ENCODE measurements at places on chromosomes 11 and 22. TPM values are rescaled to one million over a fixed set of nuclear protein-coding genes. Genes with fewer than 3 reads are reported as not detected.

DNA sequence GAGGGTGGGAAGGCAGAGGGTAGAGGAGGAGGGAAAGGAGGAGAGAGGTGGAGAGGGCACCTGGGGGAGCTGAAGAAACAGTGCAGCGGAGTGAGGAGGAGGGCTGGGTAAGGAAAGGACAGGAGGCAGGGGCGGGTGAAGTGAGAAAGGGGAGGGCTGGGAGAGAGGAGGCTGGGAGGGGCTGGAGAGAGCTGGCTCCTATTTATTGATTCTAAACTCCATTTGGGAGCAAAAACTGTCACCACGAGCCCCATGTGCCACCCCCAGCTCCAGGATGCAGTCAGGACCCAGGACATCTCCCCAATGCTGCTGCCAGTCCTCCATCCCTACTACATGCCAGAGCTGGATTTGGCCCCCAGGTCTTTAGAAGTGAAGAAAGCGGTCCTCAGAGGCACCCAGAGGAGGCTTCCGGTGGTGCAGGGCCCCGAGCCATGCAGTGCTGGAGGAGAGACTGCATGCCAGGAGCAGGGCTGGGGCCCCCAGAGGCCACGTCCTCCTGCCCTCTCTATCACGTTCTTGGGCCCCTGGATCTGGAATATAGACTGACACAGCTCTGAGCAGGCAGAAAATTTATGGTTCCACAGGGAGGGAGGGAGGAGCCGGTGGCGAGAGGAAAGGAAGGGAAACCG, 53.7 kb downstream of the SLC22A12 start:
- H3K36me3 ChIP-seq: no peaks in the 10 kb centered on the region
- no peak overlapping the region for H3K4me3 ChIP-seq
- no peak for DNase-seq
- no peaks in the 10 kb centered on the region for H3K4me1 ChIP-seq
- no peak overlapping the region for H3K27ac ChIP-seq
- H3K27me3 ChIP-seq: peaks cover 18% of the 10 kb centered on the region

DNA sequence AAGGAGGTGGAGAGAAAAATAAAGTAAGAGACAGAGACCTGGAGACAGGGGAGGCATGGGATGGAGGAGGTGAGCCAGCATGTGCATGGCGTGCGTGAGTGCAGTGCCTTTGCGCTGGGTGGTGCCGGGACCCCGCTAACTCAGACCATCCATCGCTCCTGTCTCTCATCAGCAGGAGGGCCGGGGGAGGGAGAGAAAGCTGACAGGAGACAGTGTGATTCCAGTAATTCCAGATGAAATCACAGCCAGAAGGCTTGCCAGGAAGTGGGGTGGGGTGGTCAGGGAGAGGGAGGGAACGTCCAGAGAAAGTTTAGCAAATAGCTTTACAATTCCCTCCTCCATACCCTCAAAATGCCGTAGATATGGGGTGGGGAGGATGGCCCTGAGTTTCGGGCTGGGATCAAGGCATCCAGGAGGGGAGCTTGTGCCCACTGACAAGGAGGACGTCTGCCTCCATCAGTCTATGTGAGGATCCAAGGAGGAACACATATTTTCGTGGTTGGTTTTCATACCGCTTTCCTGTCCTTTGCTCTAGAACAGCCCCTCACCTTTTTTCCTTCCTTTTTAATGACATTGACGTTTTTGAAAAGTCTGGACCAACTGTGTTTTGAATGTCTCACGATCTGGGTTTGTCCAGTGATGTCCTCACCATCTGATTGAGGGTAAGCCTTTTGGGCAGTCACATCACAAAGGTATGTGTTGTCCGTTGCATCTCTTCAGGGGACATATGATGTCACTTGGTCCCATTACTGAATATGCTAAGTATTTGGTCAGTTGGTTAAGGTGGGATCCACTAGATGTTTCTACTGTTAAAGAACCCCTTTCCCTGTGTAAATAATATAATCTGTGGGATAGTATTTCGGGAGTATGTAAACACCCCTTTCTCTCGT, 567.3 kb downstream of the MIAT start:
- H3K27ac ChIP-seq: no peak overlapping the region
- no peaks in the 10 kb centered on the region for H3K4me1 ChIP-seq
- DNase-seq: peak; percentile 30
- no peaks in the 10 kb centered on the region for H3K36me3 ChIP-seq
- no peak overlapping the region for H3K4me3 ChIP-seq

DNA sequence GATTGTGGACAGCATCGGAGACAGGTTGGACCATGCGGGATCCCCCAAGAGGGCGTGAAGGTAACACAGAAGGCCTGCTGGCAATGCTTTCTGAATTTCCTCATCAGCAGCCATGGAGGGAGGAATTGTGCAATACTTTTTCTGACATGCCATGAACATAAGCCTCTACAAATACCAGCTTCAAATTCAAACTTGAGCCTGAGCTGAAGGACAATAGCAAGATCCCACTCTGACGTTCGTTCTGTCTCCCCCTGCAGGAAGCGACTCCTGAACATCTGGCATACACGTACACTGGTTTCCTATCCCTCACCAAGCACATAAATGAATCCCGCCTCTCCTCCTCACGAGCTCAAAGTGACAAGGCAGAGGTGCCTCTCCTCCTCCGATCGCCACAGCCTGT, 312.2 kb downstream of the BRD1 start:
- H3K4me1 ChIP-seq: no peaks in the 10 kb centered on the region
- H3K4me3 ChIP-seq: no peak overlapping the region
- DNase-seq: no peak
- no peak overlapping the region for H3K27ac ChIP-seq
- no peaks in the 10 kb centered on the region for H3K36me3 ChIP-seq
- H3K27me3 ChIP-seq: no peaks in the 10 kb centered on the region

DNA sequence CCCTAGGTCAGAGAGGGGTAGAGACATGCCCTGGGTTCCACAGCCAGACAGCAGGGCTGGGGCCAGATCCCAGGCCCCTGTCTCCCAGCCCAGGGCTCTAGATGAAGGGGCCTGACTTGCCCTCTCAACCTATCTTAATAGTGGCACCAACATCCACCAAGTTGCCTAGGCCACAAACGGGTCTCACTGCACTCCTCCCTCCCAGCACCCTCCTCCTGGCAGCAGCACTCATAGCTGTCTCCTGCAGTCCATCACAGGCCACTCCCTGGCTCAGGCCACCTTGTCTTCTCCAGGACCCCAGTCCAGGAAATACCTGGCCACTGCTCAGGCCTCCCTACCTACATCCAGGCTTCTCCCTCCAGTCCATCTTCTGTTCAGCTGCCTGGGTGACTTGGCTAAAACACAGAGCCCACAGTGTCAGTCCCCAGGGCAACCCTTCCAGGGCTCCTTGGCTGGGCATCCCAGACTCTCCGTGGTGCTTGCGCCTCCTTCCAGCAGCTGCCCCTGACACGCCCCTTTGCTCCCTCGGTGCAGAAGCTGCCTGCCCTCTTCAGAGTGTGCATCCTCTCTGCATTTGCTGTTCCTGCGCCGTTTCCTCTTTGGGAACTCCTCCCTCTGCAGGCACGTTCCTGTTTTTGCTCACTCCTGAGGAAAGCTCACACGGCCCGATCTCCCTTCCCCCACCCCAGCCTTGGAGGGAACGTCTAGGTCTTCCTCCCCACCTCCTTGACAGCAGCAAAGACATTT, 40.5 kb downstream of the LRRC32 start:
- H3K27me3 ChIP-seq: no peaks in the 10 kb centered on the region
- H3K4me1 ChIP-seq: no peaks in the 10 kb centered on the region
- peak; percentile 74 for DNase-seq
- no peak overlapping the region for H3K4me3 ChIP-seq
- peak overlapping the region; percentile 49 for H3K27ac ChIP-seq

DNA sequence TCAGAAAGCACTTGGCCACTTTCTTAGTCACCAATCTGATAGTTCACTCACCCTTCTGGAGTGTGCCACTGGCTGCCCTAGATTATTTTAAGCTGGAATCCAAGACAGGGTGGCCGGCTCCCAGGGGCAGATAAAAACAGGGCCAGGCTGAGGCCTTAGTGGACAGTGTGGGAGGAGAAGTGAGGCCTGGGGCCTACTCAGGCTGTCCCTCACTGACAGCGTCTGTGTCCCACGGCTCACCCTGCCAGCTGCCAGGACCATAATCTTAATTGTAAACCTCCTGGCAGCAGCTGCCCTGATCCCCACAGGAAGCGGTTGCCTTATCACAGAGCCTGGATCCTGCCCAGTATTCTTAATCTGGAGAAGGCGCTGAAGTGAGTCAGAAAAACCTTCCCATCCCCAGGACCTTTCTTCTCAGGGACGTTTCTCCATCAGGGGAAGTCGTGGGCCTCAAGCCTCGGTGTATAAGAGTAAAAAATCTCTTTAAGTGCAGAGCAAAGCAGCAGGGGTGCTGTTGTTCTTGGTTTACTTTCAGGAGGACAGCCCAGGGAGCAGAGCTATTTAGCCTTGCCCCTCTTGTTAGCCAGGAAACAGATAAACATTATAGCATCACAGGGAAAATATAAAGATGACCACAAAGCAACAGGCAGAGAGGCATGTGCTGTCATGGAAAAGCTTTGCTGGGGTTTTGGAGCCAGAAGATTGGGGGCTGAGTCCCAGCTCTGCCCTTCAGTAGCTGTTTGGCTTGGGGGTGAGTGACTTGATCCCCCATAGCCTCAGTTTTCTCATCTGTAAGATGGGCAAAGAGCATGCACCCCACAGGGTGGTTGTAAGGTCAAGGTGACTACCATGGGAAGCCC, 39.6 kb downstream of the TSPAN18 start:
- peak overlapping the region; percentile 58 for H3K27ac ChIP-seq
- no peaks in the 10 kb centered on the region for H3K27me3 ChIP-seq
- DNase-seq: no peak
- H3K4me1 ChIP-seq: no peaks in the 10 kb centered on the region

DNA sequence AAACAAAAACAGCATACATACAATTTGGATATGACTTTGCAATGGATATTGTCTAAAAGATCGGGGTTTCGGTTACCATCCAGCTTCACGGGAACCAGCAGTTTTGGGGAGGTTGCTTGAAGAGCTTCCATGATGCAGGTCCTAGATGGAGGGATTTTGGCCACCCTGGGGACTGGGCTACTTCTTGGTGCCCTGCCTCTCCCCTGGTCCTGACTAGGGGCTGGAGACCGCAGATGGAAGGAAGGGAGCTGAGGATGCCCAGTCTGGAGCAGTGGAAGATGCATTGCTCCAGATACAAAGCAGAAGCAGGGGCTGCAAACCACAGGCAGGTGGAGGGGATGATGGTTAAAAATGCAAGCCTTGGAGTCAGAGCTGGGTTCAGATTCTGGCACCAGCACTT, 13.5 kb downstream of the SOX10 start:
- no peaks in the 10 kb centered on the region for H3K36me3 ChIP-seq
- H3K4me1 ChIP-seq: no peaks in the 10 kb centered on the region
- no peak overlapping the region for H3K4me3 ChIP-seq
- no peak overlapping the region for H3K27ac ChIP-seq

DNA sequence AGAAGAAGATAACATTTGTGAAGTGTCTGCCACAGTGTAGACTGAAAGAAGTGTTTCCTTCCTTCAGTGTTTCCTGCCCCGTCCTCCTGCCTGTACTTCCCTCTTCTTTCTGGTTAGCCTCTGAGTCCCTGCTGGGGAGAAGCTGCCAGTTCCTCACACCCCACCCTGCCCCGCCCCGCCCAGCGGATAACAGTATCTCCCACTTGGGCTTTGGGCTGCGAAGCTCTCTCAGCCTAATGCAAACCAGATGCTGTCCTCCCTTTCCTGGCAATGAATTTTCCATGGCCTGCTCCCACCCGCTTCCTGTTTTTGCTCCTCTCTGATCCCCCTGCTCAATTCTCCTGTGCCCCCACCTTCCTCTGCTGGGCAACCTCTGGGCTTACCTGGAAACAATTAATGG, 5.2 kb upstream of the RAB3IL1 start:
- H3K36me3 ChIP-seq: no peaks in the 10 kb centered on the region
- H3K4me1 ChIP-seq: no peaks in the 10 kb centered on the region
- peaks cover 16% of the 10 kb centered on the region for H3K27me3 ChIP-seq
- DNase-seq: peak; percentile 69

DNA sequence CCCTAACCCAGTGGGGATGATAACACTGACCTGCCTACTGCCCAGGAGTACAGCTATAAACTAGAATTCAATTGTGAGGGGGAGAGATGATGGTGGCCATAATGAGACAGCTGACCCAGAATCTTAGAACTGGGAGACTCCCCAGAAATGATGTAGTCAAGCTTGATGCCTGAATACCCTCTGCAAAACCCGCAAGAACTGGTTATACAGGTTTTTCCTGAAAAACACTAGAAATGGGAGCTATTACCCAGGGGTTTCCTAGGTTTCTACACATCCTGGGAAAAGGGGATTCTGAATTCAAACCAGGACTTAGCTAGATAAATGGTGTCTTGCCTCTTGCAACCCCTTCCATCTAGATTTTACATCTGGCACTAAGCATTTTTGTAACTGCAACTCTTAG, 113.8 kb upstream of the NARS2 start:
- no peaks in the 10 kb centered on the region for H3K4me1 ChIP-seq
- no peaks in the 10 kb centered on the region for H3K27me3 ChIP-seq
- no peaks in the 10 kb centered on the region for H3K36me3 ChIP-seq
- H3K27ac ChIP-seq: no peak overlapping the region

DNA sequence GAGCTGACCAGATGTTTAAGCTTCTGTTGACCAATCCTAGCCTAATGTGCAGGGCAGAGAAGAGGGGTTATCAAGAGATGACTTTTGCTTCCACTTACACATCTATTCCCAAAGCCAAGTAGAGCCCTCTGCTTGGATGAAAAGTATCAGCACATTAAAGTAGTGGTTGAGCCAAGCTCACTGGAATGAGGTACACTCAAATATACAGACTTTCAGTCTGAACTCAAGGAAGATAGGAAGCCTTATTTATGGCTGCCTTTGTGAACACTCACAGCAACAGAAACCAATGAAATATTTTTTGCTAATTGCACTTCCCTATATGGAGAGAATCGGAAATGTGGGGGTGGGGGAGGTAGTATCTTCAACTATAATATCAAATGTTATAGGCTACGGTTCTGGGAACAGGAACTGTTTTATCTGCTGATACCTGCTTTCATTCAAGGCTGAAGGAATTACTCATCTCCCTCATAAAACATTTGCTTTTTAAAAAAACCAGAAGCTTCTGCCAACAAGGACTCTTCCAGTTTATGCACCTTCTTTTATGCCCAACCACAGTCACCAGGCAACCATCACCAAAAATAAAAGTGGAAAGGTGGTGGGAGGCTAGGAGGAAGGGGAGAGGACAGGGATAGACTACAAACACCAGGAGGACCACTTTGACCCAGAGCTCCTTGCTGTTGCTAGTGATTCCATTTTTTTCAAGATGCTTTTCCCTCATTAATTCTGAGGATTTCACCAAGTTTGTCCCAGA, 91.2 kb downstream of the CLPB start:
- no peaks in the 10 kb centered on the region for H3K4me1 ChIP-seq
- no peak overlapping the region for H3K27ac ChIP-seq
- no peak for DNase-seq
- no peaks in the 10 kb centered on the region for H3K27me3 ChIP-seq

DNA sequence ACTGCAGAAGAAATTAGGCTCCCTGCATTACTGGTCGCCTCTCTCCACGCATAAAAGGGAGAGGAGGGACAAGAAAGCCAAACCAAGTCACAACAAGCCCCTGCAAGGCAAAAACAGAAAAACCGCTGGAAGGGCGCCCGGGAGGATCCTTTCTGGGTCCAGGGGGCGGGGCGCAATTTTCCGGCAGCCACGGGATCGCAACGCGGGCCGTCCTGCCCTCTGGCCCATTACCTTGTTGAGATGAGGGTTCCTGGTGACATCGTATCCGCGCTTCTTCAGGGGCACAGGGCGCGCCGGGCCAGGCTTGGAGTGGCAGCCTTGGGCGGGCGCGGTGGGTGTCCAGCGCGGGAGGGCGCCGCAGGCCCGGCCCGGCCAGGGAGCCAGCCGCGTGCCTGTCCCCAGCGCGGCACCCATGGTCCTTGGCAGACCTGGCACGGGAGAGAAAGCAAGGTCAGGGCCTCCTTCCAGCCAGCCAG, 847 bp downstream of the ME3 start:
- no peaks in the 10 kb centered on the region for H3K36me3 ChIP-seq
- H3K27me3 ChIP-seq: no peaks in the 10 kb centered on the region
- H3K27ac ChIP-seq: peak overlapping the region; percentile 89
- peak overlapping the region; percentile 69 for H3K4me3 ChIP-seq
- H3K4me1 ChIP-seq: peaks cover 14% of the 10 kb centered on the region

Gene UBQLNL
- 0.22 TPM for total RNA-seq

Data from colonic mucosa (tissue), 4 donors.